ENCODE measurements at places on chromosomes 11 and 22. TPM values are rescaled to one million over a fixed set of nuclear protein-coding genes. Genes with fewer than 3 reads are reported as not detected.

MDK gene
- 6.3 TPM for total RNA-seq

APOBEC3H gene
- not detected for total RNA-seq

DNA sequence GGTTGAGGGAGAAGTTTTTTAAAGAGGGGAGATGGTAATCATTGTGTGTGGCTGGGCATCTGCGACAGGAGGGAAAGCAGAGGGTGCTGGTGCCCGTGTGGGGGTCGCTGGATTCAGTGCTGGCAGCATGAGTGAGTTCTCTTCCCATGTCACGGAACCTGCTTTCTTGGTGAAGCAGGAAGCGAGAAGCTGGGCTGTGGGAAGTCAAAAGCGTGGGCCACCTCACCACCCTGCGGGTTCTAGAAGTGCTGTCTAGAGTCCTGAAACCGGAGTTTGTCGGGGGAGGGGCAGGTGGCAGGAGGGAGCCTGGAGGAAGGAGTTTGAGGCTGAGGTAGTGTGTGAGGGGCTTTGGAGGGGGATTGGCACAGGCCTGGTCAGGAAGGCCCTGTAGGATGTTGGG, 14.2 kb downstream of the SART1 start:
- DNase-seq = no peak

JHY gene
- 0.97 TPM for total RNA-seq

CRYBA4 gene
- not detected for total RNA-seq

DNA sequence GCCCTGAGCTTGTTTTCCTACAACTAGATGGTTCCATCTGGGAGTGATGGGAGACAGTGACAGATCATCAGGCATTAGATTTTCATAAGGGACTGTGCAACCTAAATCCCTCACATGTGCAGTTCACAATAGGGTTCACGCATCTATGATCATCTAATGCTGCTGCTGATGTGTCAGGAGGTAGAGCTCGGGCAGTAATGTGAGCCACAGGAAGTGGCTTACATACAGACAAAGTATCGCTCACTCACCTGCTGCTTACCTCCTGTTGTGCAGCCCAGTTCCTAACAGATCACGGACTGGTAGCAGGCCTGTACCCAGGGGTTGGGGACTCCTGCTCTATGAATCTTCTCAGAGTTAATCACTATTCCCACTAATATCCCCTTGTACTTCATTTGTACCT, 12.4 kb downstream of the AAMDC start:
- DNase-seq = no peak

DNA sequence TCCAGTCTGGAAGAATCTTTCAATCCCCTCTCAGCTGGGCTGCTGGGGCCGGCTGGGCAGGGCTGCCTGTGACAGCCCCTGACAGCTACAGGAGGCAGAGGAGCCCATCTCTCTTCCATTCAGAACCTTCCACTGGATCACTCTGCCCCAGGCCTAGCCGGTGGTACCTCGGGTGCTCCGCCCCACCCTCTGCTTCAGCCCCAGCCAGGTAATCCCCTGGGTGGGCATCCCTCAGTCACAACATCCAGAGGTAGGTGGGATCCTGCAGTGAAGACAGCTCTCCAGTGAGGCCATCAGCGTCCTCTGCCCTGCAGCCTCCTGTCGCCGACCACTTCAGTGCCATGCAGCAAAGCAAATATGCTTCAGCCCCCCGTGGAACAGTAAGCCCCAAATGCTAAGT, 223.7 kb downstream of the DSCAML1 start:
- DNase-seq = no peak

- no peak for DNase-seq
These were observed 66.6 kb upstream of the ASPHD2 start for GRCh38 chr22:26362471-26362870.

RAB3IL1 gene
- total RNA-seq = 4.9 TPM

GRCh38 chr22:49540084-49540912, 287.4 kb downstream of the BRD1 start:
- no peak for DNase-seq

KBTBD3 gene
- 4.6 TPM for total RNA-seq

TSSK2 gene
- not detected for total RNA-seq

- no peak for DNase-seq
These were observed 8.7 kb upstream of the ABTB2 start for GRCh38 chr11:34366522-34366921.

DNA sequence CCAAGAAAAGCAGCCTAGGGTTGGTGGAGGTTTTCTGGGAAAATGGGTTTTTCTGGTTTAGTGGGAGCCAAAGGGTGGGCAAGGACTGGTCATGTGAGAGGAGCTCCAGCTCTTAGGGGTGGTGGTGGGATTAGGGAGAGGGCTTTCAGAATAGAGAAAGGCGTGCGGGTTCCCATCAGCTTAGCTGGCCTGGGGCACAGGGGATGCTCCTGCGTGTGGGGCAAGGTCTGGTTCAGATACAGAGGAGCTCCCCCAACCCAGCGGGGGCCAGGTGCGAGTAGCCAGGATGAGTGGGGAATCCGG, 644 bp downstream of the TMEM134 start:
- no peak for DNase-seq

DNA sequence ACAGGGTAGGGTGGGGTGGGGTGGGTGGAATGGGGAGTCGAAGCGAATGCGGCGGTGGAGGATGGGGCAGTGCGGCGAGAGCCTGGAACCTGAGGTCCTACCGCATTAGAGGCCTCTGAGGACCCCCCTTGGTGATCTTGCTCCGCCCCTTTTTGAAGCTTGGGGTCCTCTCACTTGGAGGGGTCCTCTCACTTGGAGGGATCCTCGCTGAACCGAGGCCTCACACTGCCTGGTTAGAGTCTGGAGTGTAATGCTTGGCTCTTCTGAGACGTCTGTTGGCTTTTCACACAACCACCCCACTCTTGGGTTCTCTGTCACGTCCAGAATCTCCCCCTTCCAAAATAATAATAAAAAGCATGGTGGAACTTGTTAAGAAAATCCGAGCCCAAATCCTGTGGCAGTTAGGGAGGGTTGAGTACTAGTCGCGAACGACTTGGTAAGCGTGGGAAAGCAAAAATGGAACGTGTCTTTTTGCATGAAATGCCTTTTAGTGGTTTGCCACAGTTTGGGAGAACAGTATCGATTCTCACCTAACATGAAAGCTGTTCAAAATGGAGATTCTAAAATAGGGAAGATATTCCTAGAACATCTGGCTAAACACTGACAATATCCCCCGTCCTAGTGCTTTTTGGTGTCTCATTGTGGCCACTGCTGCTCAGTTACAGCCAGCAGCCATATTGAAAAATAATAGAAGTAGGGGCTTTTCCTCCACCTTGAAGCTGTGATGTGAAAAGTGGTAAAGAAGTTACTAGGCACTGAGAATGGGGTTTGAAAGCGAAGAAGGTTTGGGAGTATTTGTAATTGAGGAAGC, 822 bp downstream of the RBX1 start:
- DNase-seq = no peak

LAYN gene
- 3.3 TPM for total RNA-seq

SDHAF2 gene
- 36.8 TPM for total RNA-seq

OR6T1 gene
- not detected for total RNA-seq

- no peak for DNase-seq
These were observed 751 bp downstream of the MS4A10 start for GRCh38 chr11:60785806-60786361.

GRM5 gene
- not detected for total RNA-seq

DNA sequence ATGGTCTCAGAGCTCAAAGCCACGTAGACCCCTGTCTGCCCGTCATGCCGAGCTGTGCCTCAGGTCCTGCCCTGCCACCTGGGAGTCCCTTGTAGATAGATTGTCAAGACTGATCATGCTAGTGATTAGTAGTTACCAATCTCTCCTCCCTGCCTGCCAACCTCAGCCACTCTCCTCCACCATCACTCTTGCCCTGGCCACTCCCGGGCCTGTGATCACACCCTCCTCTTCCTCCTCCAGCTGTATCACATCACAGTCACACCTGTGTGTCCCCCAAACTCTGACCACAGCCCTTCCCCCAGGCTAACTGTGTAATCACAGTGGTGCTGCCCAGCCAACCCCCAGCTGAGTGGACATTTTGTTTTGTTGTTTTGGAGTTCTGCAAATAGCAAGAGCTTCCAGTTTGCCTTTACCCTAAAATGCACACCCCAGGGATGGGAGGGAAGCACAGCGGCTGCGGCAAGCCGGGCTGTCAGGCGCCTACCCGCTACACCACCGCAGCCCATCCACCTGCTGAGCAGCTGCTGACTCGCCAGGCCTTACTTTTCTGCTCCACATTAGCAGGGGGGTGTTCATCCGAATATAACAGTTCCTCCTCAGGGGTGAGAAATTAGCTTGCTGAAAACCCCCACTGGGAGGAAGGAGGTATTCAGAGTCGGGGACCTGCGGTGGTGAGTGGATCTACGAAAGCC, 45.8 kb downstream of the LRFN4 start:
- no peak for DNase-seq
